ENCODE measurements at places on chromosomes 1 and 21. TPM values are rescaled to one million over a fixed set of nuclear protein-coding genes. Genes with fewer than 3 reads are reported as not detected.

Gene AGBL4
- 0.45 TPM for total RNA-seq

Gene BARHL2
- not detected for total RNA-seq

Gene MAN1C1
- total RNA-seq, result 0.10 TPM

Gene ANKRD35
- 0.10 TPM for total RNA-seq

Gene BEST4
- total RNA-seq, result not detected

Gene CLDN17
- total RNA-seq, result not detected

Gene GPATCH4
- total RNA-seq, result 13.5 TPM

Gene CAMK2N1
- 35.8 TPM for total RNA-seq

Gene ARHGAP29
- 250 TPM for total RNA-seq

Gene RAB7B
- 1.1 TPM for total RNA-seq

Gene KRTAP12-2
- not detected for total RNA-seq

Gene LEMD1
- total RNA-seq, result 0.70 TPM

Gene CBR3
- total RNA-seq, result 3.3 TPM

Data from renal cortical epithelial cell (primary cell).